ENCODE measurements at places on chromosomes 4 and X.
A peak's percentile ranks its signal among the peaks of the same experiment; 100 is the strongest.

GRCh38 chr4:76301775-76302162 is 4.8 kb upstream of the STBD1 start:
- no peak for DNase-seq

GRCh38 chr4:4780729-4781244 is 78.7 kb upstream of the MSX1 start:
- DNase-seq = no peak

- no peak for DNase-seq
Observed at GRCh38 chrX:113512700-113513395, 672.2 kb upstream of the AMOT start.

GRCh38 chrX:3066555-3066954 is 25.3 kb downstream of the ARSF start:
- no peak for DNase-seq

GRCh38 chrX:139795196-139795595 is 87.2 kb upstream of the MCF2 start:
- DNase-seq = no peak

GRCh38 chrX:33132569-33132968 is 78.8 kb downstream of the DMD start:
- DNase-seq = no peak

DNA sequence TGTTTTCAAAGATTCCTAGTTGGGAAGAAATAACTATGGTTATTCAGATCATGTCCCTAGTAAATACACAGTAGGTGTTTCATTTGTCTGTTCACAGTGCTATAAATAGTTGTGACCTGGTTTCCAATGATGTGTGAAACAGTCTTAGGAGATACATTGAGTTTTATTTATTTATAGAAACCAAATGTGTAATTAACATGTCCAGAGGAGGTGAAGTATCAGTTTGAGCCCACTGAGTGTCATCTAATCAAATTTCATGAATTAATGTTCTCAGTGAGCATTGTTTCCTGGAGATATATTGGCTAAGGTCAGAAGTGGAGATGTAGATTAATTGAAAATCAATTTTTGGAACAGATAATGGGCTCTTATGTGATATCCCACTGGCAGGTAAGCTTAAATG is 996.3 kb downstream of the FSTL5 start:
- DNase-seq = no peak

DNA sequence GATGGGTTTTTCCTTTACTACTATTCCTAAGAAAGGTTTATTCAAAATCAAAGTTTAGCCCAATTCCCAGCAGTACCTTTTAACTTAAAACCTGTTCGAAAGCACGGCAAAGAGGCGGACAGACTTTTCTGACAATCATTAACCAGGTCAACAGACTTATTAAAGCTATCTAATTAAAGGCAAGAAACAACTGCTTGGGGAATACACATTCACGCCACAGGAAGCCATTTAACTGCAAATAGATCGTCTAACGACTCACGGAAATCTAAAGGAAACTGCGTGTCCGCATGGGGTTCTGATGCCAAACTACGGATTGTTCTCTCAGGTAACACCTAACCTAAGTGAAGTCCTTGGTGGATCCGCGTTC is 663 bp upstream of the USP53 start:
- peak; percentile 54 for DNase-seq

DNA sequence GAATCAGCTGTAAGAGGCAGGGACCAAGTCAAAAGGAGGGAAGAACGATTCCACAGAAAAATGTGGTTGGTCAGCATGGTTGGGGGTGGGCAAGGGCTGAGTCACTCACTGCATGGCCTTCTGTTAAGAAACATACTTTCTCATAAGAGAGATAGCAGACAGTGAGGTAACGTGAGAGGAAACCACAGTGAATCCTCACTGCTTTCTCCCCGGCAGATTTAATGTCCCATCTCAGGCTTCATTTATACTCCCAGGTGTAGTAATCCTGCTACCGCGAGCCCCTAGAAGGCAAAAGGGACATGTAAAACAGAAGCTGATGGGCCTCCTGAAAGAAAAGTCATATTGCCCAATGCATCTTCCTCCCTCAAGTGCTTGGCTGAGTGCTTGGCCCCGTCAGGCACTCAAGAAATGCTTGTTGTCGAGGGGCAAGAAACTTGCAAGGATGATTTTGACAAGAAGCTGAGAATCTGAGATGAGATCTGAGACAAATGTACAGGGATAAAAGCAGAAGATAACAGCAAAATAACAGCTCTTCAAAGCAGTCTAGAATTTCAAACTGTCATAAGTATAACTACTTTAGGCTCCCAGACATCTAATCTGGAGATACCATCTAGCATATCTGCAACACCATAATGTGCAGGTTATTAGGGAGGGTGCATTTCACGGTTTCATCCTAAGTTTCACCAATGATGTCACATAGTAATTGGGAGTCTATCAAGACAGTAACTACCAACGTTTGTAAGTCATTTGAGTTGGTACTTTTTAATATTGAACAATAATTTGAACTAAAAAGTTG is 40.2 kb downstream of the SH3KBP1 start:
- DNase-seq = no peak

DNA sequence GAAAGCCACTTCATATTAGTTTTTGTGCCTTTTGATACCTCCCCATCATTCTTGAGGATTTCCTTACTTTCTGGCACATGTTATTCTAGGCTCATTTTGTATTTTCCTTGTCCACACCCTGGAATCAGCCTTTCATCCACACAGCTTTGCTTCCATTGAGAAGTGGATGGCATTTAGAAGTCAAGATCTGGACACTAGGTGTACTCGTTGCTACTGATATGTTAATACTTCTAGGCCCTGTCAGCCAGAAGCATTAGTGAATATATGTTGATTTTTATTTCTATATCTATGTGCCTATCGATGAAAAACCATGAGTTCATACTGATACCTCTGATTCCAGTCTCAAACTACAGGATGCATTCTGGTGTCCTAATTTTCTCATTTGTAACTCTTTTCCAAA is 73.2 kb downstream of the ARHGAP24 start:
- DNase-seq = no peak

DNA sequence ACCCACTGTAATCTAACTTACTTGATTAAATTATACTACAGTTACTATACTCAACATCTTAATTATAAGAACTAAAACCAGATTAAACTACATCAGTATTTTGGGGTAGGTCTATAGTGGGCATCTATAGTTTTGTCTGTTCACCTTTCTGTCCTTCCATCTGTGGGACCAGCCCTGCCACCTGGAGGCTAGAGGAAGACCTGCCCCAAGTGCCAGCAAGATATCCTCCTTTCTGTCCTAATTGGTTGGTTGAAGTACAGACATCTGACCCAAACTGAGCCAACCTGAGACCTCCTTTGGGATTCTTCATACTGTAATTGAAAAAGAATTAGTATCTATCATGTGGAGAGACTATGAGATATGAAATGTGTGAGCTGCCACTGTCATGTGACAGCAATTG is 172.2 kb upstream of the TLL1 start:
- no peak for DNase-seq

DNA sequence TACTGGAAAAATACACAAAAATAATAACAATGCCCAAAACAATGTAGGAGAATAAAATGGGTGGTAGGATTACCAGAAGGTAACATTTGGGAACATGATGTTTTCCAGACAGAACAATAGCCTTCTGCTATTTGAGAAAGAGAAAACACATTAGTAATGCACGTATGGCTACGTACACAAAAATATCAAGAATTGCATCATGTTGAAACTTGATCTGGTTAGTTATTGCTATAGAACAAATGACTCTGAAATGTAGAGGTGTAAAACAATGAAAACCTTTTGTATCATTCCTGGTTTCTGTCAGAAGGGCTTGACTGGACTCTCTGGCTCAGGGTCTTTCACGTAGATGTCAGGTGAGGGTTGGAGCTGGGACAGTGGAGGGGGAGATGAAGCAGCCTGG is 1040.0 kb downstream of the FAT4 start:
- DNase-seq = no peak

- no peak for DNase-seq
Observed at GRCh38 chrX:154649503-154650220, 3.7 kb downstream of the CTAG2 start.

GRCh38 chr4:11954093-11954492 is 525.4 kb upstream of the HS3ST1 start:
- DNase-seq = no peak

DNA sequence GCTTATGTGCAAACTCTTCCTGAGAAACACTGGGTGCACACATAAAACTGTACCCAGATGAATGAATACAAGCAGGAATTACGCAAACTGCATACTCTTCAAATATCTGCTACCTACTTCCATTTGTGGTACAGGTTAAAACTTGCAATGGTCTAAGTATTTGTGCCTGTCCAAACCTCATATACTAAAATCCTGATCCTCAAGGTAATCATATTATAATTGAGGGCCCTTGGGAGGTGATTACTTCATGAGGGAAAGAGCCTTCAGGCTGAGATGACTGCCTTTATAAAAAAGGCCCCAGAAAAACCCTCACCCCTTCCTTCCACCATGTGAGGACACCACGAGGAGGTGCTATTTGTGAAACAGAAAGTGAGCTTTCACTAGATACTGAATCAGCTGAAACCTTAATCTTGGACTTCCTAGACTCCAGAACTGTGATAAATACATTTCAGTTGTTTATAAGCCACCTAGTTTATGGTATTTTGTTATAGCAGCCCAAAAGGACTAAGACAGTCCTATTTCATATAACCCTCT is 1977.2 kb downstream of the PCDH7 start:
- DNase-seq = no peak

- no peak for DNase-seq
Observed at GRCh38 chr4:7772711-7773385, 166.8 kb downstream of the AFAP1 start.

DNA sequence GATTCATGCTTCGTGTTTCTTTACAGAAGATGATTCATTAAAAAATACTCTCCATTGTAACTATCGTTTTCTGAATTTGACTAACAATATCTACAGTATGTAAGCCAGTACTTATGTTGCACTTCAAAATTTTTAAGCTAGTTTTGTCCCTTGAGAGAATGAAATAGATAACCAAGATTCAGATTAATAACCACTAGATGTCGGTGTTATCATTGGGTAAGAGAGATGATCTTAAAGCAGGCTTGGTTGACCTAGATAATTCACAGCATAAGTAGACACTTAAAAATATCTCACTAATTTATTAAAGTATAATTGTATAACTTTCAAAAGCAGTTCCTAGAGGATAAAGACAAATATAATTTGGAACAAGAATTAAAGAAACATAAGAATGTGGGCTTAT is 430.9 kb downstream of the C4orf33 start:
- no peak for DNase-seq

DNA sequence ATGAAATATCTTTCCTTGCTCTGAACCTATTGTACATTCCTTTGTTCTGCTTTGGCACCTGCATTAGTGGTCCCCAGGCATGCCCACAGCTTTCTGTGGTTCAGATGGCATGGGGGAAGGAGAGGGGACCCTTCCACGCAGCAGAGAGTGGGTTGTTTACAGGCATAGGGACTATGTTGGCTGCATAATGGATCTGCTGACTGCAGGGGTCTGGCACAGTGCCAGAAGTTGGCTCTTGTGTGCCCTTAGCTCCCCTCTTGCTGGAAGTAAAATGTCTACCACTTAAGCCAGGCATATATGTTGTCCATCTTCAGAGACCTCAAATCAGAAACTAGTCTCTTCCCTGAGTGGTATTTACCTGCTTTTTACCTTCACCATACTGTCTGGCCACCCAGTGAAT is 651.9 kb upstream of the PCDH7 start:
- no peak for DNase-seq

GRCh38 chr4:3666263-3666662 is 99.9 kb upstream of the ADRA2C start:
- no peak for DNase-seq

- DNase-seq = no peak
Observed at GRCh38 chrX:21955403-21956189, 15.1 kb downstream of the SMS start.

DNA sequence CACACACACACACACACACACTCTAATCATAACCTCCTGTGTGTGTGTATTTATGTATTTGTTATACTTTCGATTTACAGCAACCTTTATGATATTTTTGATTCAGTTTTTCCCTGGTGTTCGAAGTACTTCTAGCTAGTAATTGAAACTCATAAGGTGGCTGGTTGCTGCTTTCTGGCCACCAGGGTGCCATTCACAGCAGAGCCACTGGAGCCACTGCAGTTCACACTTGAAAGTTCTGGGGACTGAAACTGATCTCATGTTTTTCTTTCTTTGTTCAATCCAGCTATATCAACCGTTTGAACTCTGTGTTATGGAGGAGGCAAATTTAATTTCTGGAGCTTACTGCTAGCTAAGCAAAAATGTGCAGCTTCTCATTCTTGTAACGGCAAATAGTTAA is 419.4 kb downstream of the ADGRL3 start:
- no peak for DNase-seq

- DNase-seq = peak; percentile 60
Observed at GRCh38 chrX:154097003-154097588, 421 bp downstream of the MECP2 start.

DNA sequence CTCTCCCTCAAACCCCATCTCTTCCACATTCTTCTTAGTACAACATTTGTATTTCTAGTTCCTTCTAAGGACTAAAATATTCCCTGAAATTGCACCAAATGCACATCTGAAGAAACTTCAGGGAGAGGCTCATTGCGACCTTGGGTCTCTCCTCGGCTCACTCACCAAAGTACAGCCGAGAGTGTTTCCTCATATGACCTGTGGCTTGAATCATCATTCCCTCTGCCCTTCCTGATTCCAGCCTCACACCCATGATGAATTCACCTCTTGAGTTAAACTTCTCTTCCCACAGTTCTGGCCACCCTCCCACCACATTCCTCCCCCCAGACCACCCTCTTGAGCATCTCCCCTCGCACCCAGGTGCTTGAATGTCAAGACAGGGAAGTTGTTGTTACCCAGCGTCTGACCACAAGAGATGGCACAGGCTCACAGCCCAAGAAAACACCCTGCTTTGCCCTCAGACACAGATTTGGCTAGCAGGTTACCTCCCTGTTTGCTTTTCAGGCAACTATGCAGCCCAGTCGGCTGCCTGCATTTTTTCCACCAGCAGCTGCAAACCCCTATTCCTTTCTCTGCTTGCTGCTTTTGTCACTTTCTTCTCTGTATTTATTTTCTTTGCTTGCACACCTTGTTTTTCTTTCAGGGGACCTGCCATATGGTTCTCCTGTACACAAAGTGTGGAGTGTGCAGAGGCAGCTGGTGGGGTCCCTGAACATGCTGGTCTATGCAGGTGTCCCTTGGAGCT is 214.8 kb downstream of the SPATA18 start:
- DNase-seq = no peak

DNA sequence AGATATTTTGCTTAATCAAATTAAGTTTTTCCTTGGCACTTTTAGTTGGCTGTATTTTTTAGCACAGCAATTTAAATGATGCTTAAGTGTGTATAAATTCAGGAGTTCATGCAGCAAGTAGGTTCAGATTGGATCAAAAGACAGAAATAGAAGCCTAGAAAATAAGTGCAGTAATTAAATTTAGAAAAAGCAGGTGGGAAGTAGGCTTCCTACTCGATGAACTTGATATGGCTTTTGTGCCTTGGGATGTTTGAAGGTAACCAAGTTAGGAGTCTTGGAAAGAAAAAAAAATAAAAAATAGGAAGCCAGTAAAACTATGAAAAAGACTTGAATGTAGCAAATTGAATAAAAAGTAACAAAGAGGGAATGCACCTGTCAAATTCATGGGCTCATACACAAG is 372.3 kb downstream of the SPOCK3 start:
- no peak for DNase-seq

- no peak for DNase-seq
Observed at GRCh38 chr4:102400898-102401297, 55.6 kb upstream of the SLC39A8 start.
